ENCODE measurements at places on chromosomes 12 and 14. TPM values are rescaled to one million over a fixed set of nuclear protein-coding genes. Genes with fewer than 3 reads are reported as not detected.

GRCh38 chr14:59362513-59362912, 102.7 kb downstream of the GPR135 start:
- DNase-seq: no peak

DNA sequence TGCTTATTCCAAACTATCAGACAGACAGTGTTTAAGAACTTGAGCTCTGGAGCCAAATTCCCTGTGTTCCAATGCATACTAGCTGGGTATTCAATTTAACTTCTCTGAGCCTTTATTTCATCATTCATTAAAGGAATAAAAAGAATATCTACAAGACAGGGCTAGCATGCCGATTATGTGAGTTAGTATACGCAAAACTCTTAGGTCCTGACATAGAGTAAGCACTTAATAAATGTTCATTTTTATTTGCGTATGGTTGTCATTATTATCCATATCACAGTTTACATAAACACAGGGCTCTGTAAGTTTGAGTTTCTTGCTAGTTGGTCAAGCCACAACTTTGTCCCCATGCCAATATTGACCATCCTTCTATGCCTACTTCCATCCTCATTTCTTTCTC, 161.5 kb downstream of the NUAK1 start:
- DNase-seq: no peak

DNA sequence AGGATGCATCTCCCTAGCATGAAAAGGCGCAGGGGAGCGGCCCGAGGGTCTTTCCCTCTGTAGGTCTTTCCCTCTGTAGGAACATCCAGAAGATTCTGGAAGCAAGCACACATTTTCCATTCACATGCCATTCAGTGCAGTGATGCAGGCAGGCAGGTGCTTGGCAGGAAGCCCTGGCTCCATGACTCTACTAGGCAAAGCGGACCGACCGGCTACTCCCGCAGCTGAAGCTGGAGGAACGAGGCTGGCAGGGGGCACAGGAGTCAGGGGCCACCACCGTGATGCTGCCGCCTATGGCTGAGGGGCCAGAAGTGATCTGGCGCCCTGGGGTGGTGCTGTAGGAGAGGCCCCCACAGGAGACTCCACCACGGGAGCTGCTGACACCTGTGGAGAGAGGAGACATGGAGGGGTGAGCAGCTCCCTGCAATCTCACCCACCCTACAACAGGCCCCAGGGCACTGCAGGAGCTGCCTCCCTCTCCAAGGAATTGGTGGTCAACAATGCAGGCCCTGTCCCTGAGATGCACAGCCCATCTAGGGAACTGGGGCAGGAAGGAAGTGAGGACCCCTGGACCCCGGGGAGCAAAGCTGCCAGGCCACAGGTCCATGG, 6.5 kb downstream of the KRT85 start:
- DNase-seq: no peak

- DNase-seq: no peak
These were observed 5.5 kb downstream of the KRT80 start for GRCh38 chr12:52186118-52186840.

DNA sequence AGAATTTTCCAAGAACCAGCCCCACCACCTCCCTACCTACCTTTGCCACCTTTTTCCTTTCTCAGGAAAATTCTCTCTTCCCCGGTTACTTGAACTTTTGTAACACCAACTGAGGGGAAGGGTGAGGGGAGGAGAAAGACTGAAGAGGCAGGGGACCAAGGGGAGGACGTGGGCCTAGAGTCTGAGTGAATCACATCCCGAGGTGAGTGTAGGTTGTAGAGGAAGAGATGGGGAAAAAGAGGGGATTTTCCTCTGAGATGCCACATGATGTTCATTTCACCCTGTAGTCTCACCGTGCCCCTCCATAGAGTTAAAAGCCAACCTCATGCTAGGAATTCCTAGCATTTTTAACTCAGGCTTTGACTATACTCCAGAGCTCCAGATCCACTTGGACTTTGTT, 311.8 kb downstream of the RPAP3 start:
- DNase-seq: no peak

PROX2 gene
- not detected for polyA plus RNA-seq

DNA sequence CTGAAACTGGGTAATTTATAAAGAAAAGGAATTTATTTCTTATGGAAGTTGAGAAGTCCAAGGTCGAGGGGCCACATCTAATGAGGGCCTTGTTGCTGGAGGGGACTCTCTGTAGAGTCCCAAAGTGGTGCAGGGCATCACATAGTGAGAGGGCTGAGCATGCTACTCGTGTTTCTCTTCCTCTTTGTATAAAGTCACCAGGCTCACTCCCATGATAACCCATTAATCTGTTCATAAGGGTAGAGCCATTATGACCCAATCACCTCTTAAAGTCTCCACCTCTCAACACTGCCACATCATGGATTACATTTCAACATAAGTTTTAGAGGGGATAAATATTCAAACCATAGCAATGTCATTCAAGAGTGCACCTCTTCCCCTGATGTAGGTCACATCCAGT, 79.1 kb upstream of the ATP2B1 start:
- no peak for DNase-seq

KRAS gene
- polyA plus RNA-seq: 15.3 TPM

DNA sequence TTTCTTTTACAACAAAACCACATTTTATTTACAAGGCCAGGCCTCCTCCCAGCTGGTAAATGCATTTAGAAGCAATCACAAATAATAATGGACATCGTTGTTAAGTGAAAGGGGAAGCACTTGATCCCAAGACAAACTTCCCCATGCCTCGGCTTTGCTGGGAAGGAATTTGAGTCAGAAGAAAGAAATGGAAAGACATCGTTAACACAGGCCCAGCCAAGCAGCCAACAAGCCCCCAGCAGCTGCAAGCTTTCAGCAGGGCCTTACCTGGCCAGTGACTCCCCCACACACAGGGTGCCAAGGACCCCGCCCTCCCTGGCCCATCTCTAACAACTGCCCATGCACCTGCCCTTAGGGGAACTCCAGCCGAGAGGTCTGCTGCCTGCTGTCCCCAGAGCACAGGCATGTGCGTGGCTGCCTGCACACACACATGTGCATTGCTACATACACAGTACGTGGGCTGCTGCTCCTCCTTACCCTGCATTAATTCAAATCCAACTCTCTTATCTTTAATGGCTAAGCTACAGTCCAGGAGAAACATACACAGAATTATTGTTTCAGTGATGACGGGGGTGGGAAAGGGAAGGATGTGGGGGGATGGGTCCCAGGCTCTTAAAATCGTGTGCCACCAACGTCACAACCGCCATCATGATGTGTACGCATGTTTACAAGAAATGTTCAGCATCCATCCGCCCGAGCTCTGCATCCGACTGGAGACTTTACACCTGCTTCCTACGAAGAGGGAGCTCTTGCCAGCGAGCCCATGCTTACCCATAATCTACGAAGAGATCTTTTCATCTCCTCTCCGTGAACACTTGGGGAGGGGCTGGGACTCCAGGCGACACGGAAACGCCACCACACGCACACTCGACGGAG, 9.8 kb downstream of the BCL11B start:
- DNase-seq: no peak

HCAR1 gene
- polyA plus RNA-seq: not detected

DNA sequence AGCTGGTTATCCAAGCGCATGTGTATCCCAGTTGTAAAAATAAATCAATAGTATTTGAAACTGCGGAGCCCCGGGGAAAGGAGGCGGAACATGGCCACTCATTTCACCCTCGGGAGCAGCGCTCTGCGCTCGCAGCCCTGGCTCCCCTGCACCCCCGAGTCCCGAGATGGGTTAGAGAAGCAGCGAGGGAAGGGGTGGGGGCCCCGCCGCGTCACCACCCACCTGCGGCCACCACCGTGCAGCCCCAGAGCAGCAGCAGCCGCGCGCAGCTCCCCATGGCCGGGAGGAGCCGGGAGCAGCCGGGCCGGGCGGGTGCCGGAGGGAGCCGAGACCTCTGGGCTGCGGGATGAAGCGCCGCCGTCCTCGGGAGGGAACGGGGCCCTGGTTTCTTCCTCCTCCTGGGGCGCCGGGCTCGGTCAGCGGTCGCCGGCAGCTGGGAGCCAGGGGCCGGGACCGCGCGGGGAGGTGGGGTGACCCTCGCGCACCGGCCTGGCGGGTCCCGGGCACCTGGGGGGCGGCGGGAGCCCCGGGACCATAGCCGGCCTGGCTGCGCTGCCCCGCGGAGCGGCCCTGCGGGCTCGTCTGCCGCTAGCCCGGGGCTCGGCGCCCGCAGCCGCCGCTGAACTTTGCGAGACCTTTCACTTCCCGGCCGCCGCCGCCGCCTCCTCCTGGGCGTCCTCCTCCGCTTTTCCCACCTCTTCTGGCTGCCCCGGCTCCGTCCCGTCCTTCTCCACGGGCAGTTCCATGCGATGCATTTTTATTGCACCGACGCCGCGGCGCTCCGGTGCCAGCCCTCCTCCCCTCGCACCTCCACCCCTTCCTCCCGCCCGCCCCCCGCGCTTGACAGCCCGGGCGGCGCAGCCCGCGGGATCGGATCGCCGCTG, at the start of gene NTN4:
Gene NTN4, minus strand, starts transcription at position 732 of the 884 bp plus-strand sequence. Its CDS starts 455 bp downstream, at position 277.
- no peak for DNase-seq

- DNase-seq: no peak
These were observed 18.9 kb upstream of the LRTM2 start for GRCh38 chr12:1801303-1801975.

- DNase-seq: no peak
These were observed 4.3 kb downstream of the KRR1 start for GRCh38 chr12:75507086-75507485.

GRCh38 chr12:117013726-117014125, 85.5 kb downstream of the TESC start:
- no peak for DNase-seq

DNA sequence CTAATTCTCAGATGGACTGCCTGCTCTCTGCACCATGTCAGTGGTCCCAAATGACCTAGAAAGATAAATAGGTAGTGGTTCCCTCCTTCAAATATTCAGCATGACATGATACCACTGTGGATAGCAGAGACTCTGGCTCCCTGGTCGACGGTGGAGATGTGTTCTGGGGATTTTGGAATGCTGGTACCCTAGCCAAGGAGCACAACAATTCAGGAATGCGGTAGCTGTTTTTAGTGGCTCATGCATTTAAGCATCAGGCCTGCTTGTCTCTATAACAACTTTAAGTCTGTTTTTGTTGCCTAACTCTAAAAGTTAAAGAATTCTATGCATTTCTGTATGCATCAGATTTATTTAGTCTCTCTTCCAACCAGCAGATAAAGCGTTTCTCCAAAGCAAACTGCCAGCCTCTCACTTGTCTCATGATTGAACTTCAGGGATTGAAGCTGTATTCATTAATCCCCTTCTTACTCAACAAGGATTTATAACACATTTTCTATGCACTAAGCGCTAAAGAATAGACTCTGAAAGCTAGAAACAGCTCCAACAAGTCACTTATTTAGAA, 164.9 kb upstream of the BMP4 start:
- no peak for DNase-seq

DNA sequence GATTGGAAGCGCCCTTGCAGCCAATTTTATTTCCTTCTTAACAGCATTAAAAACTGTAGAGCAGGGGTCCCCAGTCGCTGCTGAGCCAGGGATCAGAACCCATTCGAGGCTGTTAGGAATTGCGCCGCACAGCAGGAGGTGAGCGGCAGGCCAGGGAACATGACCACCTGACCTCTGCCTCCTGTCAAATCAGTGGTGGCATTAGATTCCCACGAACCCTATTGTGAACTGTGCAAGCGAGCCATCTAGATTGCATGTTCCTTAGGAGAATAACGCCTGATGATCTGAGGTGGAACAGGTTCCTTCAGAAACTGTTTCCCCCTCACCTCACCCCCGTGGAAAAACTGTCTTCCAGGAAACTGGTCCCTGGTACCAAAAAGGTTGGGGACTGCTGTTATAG, 107.4 kb downstream of the DNAI7 start:
- DNase-seq: no peak

DNA sequence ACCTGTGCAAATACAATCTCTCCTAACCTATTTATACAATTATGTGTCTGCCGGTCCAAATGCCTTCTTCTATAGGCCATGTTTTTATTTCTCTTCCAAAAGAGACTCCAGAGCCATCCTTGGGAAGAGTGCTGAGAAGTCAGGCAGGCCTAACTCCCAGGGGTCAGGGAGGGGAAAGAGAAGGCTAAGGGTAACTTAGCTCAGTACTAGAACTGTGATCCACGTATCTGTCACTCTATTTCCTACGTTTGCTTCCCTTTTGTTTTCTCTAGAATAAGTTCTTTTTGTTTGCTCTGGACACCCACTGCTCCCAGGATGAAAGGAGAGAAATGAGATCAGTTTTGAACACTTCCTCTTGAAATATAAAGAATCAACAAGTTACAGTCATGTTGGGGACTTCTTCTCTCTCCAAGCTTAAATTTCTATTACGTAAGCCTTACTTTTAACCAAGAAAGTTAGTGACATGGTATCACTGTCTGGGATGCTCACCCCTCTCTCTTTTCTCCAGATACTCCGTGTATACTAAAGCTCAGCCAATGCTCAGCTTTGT, 79.2 kb downstream of the DAD1 start:
- DNase-seq: no peak

CIDEB gene
- 0.98 TPM for polyA plus RNA-seq

- DNase-seq: no peak
These were observed 143.3 kb downstream of the APAF1 start for GRCh38 chr12:98788396-98788795.

GRCh38 chr14:58299401-58300330, 1.3 kb downstream of the ARID4A start:
- DNase-seq: no peak

- DNase-seq: no peak
These were observed 134.0 kb downstream of the GXYLT1 start for GRCh38 chr12:42010715-42011114.

Data from BJ (cell line).